Activated CD4-positive, alpha-beta T cell treated with anti-CD3 and anti-CD28 coated beads for 4 hours (primary cell): ENCODE measurements at places on chromosomes 7 and 10.

GRCh38 chr10:80133206-80133605 lies 676 bp downstream of the PLAC9 start:
- no peak for DNase-seq

- DNase-seq: no peak
Observed at GRCh38 chr10:117861329-117861728, 185.4 kb downstream of the RAB11FIP2 start.

- DNase-seq: no peak
Observed at GRCh38 chr7:131145770-131146169, 181.9 kb upstream of the MKLN1 start.

GRCh38 chr10:1174022-1174421 lies 117.8 kb downstream of the WDR37 start:
- no peak for DNase-seq

- no peak for DNase-seq
Observed at GRCh38 chr7:33601884-33602283, 303.5 kb upstream of the BMPER start.

DNA sequence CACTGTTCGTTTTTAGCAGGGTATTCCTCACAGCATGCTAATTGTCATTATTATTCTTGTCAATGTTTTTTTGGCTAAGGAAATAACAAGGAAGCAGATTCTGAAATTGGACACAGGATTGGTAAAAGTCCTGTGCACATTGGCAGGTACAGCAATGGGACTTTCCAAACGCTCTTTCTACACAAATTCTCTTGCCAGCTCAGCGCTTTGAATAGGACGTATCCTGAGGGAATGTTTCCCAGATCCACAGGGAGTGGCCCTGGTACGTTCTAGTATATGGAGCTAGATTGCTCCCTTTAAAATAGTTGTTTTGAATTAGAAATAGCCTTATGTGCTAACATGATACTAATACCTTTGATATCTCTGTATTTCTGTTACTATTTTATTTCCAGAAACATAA lies 82.8 kb upstream of the GRB10 start:
- no peak for DNase-seq

GRCh38 chr7:148650232-148650858 lies 48.4 kb upstream of the CUL1 start:
- DNase-seq: no peak

DNA sequence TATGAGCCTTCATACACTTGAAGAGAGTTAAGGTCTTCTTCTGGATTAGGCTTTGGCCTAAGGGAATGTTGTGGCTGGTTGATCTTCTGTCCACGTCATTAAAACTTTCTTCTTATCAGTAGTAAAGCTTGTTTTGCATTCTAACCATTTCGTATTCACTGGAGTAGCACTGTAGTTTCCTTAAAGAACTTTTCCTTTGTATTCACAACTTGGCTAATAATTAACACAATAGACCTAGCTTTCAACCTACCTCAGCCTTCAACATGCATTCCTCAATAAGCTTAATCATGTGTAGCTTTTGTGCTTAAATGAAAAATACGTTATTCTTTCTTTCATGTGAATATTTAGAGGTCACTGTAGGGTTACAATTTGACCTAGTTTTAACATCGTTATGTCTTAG lies 42.8 kb downstream of the AKR1C8 start:
- no peak for DNase-seq

GRCh38 chr7:22665923-22666322 lies 61.1 kb upstream of the IL6 start:
- DNase-seq: no peak

- no peak for DNase-seq
Observed at GRCh38 chr7:69550991-69551390, 47.3 kb upstream of the AUTS2 start.

- no peak for DNase-seq
Observed at GRCh38 chr7:5314864-5315263, 32.1 kb downstream of the SLC29A4 start.

- no peak for DNase-seq
Observed at GRCh38 chr7:77439572-77439971, 23.4 kb upstream of the GSAP start.

DNA sequence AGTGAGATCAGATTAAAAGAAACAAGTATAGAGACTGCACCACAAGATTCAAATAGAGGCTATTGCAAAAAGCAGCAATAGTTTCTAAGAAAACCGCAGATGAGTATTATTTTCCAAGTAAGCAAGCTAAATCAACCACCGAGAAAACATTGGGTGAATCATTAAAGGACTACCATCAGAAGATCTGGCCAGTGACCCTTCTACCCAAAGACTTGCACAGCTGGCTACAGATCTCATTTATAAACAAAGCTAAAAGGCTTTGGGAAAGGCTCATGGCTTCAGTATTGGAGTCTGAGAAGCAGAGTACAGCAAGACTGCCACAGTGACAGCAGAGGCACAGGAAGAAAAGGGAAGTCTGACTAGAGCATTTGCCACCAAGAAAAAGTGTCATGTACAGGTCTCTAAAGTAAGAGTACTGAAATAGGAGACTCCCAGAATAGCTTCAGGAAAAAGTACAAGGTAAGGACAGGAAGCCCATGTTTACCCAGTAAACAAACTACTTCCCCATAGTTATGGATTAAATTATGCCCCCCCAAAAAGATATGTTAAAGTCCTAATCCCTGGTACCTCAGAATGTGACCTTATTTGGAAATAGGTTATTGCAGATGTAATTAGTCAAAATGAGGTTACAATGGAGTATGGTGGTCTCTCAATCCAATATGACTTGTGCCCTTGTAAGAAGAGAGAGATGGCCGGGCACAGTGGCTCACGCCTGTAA lies 19.0 kb downstream of the STEAP1 start:
- DNase-seq: no peak
